ENCODE measurements at places on chromosomes 2 and 18.

GRCh38 chr2:130845505-130846085 is 8.9 kb downstream of the ARHGEF4 start:
- DNase-seq: no peak

- DNase-seq: no peak
Measured at GRCh38 chr2:140539242-140539875, 1591.5 kb downstream of the LRP1B start.

DNA sequence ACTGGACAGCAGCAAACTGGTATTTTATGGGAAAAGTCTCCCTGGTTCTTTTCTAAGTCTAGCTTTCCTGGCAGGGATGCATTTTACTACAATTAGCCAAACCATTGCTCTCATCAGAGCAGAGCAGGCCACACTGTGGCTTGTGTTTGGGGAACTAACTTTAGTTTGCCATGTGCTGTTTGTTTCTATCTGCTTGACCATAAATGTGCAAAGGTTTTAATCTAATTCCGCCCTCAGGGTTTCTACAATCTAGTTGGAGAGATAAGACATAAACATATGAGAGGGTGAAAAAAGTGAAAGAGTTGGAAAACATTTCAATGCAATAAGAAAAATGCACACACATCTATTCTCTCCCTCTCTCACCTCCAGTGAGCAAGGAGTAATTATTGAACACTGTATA is 86.9 kb upstream of the MAPK4 start:
- DNase-seq: no peak

DNA sequence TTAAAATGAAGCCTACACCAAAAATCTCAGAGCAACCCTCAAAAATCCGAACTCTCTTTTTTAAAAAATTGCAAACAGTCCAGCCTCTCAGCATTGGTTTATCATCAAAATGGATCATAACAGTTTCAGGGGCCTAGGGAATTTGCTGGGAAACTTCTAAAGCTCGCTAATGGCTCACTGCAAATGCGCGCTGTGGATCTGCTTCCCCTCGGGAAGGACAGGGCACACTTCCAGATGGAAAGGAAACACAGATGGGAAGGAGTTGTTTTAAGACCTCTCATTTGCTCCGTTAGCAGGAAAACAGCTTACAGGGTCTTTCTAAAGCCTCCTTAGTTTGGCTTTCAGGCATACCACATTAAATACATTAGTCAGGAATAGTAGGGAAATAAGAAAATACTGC is 27.2 kb downstream of the FECH start:
- no peak for DNase-seq

- no peak for DNase-seq
Measured at GRCh38 chr2:122263746-122264145, 508.3 kb downstream of the TSN start.

DNA sequence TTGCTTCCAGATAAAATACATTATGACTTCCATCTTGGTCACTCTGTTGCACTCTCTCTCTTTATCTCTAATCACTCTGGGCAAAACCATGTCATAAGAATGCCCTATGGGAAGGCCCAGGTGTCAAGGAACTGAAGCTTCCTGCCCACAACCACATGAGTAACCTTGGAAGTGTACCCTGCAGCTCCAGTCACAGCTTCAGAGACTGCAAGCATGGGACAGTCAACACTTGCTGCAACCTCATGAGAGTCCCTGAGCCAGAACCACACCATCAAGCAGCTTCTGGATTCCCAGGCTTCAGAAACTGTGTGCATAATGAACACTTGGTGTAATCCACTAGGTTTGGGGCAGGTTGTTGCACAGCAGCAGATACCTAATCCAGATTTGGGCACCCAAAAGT is 121.1 kb upstream of the BCL2L11 start:
- no peak for DNase-seq

DNA sequence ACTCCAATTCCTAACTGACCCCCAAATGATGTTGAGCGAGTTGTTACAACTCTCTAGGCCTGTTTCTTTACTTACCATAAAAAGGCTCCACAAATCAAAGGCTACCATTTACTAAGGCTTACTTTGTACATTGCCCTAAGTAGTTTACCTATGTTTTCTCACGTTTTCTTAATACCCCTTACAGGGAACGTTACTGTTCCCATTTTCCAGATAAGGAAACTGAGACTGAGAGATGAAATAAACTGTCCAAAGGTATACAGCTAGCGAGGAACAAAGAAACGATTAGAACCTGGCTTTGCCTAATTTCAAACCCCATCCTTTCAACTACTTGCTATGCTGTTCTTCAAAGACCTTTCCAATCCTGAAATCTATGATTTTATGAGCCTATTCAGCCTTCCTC is 74.8 kb upstream of the SPTBN1 start:
- DNase-seq: no peak

GRCh38 chr2:216486708-216487107 is 11.9 kb upstream of the RPL37A start:
- no peak for DNase-seq

- no peak for DNase-seq
Measured at GRCh38 chr18:26502823-26503222, 45.5 kb downstream of the KCTD1 start.

DNA sequence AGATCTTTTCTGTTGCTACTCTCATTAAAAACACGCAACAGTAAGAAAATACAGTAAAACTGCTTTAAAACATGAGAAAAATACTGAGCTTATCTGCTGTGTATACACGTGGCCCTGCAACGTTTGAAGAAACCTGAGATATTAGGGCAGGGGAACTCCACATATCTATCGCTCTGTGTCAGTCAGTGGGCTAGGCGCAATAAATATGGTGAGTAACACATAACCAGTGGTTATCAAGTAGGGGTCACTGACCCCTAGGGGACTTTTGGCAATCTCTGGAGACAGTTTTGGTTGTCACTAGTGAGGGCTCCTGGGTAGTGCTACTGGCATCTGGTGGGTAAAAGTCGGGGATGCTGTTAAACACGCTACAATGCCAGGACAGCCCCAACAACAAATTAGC is 14.9 kb downstream of the STAT1 start:
- DNase-seq: no peak

GRCh38 chr2:24570225-24570624 is 79.2 kb downstream of the NCOA1 start:
- DNase-seq: no peak

- no peak for DNase-seq
Measured at GRCh38 chr2:80014637-80015036, 289.9 kb downstream of the LRRTM1 start.

GRCh38 chr2:3631851-3632659 is 25.9 kb upstream of the ALLC start:
- no peak for DNase-seq

- no peak for DNase-seq
Measured at GRCh38 chr2:128435576-128436478, 117.2 kb upstream of the HS6ST1 start.

DNA sequence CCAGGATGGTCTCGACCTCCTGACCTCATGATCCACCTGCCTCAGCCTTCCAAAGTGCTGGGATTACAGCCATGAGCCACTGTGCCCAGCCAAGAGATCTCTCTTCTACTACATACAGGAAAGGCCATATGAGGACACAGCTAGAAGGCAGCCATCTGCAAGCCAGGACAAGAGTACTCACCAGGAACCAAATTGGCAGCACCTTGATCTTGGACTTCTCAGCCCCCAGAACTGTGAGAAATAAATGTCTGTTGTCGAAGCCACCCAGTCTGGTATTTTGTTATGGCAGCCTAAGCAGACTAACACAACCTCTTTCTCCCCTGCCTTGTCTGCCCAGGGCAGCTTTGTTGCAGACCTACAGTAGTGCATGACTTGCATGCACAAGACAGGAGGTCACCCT is 211.3 kb upstream of the HAAO start:
- no peak for DNase-seq

DNA sequence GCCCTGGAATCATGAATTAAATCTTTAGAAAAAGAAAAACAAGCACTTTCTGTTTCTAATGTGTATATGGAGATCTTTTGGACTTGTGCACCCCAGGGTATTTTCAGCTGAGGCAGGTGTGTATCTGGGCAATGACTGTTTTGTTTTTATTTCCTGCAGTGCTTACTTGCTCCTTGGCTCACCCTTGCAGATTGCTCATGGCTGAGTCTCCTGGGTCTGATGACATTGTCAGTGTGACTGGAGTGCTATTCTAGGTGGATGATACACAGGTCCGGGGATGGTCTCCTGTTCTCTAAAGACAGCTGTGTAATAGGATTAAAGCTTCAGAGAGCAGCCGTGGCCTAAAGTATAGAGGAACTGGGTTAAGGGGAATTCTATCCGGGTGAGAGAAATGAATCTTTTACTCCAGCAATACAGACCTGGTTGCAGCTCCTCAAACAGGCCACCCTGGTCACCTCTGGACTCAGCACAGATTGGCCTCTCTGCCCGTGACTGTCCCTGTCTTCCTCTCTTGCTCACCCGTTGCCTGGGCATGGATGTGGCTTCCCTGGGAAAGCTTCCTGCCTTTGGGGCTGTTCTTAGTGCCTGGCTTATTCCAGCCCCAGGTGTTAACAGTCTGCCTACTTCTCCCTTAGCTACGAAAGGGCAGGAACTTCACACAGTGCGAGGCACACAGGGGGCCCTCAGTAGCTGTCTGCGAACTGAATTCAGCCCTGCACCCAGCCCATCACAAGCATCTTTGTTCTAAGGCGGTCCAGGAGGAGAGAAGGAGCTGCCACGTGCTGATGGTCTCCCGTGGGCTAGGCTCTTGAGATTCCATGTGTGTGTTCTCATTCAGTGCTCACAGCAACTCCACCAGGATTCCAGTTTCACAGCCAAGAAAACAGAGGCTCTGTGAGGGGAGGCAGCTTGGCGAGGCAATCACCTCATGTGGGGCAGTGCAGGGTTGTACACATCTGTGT is 84.3 kb downstream of the ACOXL start:
- DNase-seq: no peak

DNA sequence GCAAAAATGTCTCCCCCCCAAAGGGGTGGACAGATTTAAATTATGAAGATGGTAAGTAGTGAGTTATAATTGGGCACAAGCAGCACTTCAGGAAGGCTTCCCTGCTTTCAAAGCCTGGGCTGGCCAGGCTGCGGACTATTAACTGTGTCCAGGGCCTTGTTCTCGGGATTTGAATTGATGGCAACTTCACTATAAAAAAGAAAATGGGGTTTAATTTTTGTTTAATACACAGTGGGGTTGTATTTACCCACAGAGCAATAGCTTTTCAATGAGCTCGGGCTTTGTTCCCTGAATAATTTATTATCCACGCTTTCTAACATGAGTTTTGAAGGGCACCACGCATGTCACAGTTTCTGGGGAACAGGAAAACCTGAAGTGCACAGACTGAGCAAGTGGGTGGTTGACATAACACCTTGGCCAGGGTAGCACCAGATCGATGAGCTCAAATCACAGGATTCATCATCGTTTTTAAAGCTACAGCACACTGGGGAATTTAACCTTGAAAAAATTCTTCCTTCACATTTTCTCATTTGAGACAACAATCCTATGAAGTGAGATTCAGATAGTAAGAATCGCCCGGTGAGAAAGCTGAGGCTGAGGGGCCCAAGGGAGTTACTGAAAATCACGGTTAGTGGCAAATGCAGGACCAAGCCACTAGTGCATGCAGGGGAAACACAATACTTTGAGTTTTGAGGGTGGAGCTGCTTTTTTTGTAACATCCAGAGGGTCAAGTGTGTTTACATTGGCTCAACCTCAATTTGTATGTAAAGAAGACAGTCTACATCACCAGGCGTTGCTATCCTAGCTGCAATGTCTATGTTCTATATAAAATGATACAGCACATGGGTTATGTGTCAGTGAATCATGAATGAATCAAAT is 28.9 kb upstream of the LMAN1 start:
- no peak for DNase-seq

GRCh38 chr2:58140508-58141072 is 94.0 kb downstream of the VRK2 start:
- no peak for DNase-seq

DNA sequence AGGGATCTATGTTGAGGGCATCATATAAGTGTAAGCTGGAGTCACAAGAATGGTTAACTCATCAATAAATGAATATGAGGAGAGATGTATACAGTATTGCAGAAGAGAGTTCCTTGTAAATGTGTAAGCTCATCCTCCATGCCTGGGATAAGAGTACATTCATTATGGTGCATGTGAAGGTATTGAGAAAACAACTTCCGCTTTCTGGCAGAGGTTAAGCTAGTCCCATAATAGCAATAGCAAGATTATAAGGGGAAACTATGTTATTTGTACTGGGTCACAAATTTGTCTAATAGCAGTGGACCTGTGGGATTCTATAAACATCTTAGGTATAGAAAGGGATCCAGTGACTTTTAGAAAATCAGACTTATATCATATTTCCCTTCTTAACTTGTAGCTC is 44.1 kb downstream of the SCN2A start:
- DNase-seq: no peak
